NCI-H1417 treated with DMSO at 0.1 percent for 48 hours (cell line): ENCODE measurements at places on chromosomes 5 and 9.

GRCh38 chr9:129408535-129409215, 212.2 kb downstream of the C9orf50 start:
- DNase-seq = no peak

DNA sequence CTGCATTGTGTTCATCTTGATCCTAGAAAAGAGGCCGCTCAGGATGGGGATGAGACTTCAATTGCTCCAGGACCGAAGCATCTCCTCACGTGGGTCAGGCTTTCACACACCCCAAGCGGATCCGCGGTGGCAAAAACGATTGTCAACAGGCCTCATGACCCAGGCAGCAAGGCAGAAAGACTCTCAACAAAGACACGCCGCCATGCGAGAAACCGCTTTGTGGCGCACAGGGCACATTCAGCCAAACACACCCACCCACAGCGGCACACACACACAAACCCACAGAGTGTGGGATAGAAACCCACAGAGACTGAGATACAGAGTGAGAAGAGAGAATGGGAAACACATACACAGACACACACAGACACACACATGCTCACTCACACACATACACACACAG, 483.4 kb downstream of the SPATA31A7 start:
- DNase-seq = no peak

DNA sequence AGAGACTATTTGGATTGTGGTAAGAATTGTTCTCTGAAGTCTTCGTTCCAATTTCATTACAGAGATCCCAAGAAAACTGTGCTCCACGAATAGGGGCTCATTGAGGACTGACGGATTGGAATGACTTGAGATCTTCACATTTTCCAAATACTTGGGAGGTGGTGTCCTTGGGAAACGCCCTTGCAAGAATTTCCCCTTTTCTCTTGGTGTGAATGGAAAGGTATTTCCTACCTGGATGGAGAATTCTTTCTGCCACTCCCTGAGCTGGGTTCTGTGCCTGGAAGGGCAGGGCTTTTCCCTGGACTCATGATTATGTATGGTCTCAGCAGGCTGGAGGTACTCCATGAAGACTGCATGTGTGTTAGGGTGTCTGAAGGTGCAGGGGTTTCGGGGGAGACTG, 53.9 kb downstream of the SNX18 start:
- DNase-seq = no peak

- DNase-seq = no peak
Measured at GRCh38 chr5:80967500-80968181, 7.5 kb downstream of the RASGRF2 start.

DNA sequence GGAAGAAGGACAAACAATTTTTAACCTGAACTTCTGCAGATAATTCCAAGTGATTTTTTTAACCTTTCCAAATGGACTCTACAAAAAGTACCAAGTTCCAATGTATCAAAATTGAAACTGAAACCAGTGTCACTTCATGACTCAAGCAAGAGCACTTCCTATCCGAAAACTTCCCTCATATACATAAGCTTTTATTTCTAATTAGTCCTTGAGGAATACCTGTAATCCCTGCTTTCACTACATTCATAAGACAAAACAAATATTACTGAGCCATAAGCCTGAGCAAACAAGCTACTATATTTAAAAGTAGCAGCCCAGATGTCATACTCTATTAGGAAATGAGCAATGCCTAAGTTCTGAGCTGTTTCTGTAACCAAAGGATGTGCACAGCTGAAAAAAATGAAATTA, 224.4 kb downstream of the EBF1 start:
- DNase-seq = no peak

- DNase-seq = no peak
Measured at GRCh38 chr5:149256451-149256850, 15.2 kb upstream of the AFAP1L1 start.

DNA sequence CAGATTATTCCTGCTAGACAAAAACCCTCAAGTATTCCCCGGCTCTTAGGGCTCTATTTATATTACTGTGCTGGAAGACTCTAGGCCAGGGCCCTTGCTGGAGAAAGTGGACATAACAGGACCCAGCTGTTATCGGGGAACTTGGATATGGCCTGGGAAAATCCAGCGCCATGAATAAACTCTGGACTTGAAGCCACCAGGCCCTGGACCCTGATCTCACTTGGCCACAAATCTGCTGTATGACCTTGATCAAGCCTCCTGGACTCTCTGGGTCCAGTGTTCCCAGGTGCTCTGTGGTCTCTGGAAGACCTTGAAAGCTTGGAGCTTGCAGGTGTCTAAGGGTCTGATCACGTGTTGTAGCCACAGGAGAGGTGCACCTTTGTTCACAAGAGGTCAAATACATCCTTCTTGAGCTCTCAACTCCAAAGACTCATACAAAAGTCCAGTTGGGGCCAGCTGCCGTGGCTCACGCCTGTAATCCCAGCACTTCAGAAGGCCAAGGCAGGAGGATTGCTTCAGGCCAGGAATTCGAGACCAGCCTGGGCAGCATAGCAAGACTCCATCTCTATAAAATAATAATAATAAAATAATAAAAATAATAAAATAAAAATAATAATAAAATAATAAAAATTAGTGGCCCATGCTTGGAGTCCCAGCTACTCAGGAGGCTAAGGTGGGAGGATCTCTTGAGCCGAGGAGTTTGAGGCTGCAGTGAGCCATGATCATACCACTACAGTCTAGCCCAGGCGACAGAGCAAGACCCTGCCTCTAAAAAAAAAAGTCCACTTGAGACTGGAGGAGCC, 26.5 kb downstream of the COL27A1 start:
- DNase-seq = no peak

DNA sequence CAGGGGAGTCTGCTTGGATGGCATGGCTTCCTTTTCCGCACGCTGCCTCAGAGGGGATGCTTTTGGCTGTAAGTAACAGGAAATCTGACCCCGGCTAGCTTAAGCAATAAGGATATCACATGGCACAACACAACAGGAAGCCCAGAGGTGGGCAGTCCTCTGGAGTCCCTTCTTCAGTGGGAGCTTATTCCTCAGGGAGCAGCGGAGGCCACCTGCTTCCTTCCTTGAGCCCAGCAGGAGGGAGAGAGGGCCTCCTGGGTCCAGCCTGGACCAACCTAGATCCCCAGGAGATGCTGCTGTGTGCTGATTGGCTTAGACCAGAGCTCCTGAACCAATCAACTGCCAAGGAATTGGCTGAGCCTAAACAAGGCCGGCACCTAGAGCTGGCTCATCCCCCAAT, 66.3 kb downstream of the C9orf50 start:
- DNase-seq = no peak

DNA sequence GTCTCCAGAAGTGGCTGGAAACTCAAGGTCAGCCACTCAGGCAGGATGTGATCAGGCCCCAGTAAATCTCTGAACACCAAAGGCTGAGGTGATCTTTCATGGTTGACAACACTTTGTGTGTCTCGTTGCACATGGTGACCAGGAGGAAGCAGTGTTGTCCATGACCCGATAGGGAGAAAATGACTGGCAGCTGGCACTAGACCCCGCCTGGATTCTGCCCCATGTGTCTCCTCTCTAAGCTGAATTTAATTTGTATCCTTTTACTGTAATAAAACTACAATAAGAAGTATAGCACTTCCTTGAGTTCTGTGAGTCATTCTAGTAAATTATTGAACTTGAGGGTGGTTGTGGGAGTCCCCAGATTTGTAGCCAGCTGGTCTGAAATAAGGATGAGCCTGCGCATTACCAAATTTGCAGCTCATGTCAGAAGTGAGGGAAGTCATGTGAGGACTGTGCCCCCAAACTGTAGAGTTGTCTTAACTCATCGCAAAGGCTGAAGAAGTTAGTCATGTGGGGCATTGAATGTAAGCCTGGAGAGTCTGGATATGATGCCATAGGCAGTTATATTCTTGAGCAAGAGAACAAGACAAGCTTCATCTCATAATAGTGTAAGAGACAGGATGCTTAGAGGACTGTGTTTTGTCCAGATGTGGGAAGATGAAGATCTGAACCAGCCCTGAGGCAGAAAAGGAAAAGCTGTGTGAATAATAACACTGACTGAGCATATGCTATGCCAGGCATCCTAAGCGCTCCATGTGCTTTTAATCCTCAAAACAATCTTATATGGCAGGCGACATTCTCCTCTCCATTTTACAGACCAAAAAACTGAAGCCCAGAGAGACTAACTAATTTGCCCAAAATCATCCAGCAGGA, 55.9 kb downstream of the TMEM215 start:
- DNase-seq = no peak

- DNase-seq = no peak
Measured at GRCh38 chr9:35675204-35675603, 1.5 kb downstream of the CA9 start.

DNA sequence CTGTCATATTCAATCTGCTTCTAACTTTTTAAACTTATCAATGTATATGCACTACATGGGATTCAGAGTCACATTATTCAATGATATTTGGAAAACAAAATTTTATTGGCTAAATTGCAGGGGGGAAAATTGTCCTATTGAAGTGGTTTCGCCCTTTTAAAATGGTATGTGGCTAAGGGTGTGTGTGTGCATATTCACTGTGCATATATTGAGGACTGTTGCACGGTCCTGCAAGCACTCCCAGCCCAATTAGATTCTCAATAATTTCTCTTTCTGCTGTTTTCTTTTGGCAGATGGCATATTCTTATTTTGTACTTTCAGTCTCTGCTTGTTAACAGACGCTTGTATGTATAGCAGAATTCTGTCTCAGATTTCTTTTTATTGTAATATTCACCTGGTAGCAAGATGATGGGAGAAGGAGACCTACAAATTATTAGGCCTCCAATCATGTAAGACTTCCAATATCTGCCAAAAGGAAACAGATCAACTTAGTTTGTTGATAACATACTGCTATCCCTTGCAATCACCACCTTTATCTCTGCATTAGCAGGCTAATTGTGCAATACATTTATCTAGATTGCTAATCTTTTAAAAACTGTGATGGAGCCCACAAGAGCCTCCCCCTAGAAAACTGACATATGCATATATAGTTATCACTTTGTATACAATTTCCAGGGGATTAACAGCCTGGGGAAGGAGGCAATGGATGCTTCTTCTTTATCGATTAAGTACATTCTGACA, 411.5 kb downstream of the PLK2 start:
- DNase-seq = no peak

DNA sequence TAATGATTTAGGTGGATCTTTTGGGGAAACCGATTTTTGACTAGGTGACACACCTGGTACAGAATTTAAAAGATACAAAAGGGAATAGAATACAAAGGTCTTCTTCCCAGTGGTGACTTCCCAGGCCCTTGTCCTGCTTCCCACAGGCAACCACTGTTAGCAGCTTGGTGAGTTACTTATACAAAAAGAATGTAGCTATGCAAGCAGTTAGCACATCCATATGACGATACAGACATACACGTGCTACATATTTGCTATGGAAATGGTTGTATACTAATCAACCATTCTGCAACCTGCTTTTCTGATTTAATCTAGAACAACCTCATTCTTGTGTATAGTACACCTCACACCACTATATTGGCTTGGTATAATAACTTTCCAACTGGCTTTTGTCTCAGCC, 51.0 kb downstream of the OTULIN start:
- DNase-seq = no peak

DNA sequence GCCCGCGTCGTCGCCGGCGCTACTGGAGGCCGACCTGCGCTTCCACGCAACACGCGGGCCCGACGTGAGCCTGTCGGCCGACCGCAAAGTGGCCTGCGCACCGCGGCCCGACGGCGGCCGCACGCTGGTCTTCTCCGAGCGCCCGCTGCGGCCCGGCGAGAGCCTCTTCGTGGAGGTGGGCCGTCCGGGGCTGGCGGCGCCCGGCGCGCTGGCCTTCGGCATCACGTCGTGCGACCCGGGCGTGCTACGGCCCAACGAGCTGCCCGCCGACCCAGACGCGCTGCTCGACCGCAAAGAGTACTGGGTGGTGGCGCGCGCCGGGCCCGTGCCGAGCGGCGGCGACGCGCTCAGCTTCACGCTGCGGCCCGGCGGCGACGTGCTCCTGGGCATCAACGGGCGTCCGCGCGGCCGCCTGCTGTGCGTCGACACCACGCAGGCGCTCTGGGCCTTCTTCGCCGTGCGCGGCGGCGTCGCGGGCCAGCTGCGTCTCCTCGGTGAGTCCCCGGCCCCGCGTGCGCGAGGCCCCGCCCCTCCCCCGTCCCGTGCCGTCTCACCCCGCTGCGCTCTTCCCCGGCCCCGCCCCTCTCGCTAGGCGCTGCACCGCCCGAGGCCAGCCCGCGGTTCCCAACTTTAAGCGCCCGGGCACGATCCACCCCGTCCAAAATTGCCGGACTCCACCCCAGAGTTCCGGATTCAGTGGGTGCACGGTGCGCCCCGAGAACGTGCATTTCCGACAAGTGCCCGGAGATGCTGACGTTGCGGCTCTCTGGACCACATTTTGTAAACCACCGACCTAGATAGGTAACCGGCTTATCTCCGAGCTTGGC, 42.8 kb downstream of the NEURL1B start:
- no peak for DNase-seq

DNA sequence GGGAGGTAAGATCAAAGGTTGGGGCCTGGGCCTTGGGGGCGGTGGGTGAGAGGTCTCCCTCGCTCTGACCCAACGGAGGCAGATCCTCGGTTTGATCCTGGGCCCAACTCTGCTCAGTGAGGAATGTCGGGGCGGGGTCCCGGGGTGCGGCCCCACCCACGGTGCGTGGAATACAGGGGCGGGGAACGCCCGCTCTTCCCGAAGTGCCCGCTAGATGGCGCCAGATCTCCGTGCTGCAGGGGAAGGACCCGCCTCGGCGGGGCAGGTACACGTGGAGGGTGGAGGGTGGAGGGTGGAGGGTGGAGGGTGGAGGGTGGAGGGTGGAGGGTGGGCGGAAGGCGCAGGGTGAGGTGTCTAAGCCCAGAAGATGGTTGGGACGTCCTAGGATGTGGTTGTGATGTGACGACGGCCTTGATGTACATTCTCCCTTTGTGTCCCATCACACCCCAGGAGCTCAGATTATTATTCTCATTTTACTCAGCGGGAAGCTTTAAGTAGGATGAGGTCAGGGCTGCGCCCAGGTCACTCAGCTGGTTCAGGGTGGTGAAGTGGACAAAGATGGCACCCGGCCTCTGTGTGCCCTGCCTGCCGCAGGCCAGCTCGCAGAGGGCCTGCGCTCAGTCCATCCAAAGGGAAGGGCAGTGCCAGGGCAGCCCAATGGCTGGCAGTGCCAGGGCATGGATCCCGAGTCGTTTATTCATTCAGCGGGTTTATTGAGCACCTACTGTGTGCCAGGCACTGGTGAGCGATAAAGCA, 9.4 kb upstream of the RPS14 start:
- no peak for DNase-seq

DNA sequence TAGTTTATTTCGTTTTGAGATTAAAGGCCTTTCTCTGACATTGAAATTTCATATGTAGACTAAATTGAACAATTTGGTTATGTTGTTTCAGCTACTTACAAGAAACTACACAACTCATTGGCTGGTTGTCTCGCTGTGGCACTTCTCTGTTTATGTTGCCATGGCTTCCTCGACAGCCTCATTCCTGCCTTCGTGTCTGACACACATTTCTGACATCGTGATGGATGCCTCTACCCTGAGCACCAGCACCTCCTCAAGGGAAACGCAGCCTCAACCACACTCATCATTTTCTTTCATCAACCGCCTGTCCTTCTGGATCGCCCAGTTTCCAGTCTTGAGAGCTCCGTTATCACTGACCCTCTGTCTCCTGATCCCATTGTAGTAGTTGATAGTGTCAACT, 562.8 kb downstream of the PDE4D start:
- no peak for DNase-seq

GRCh38 chr5:38468978-38469706, 87.3 kb downstream of the LIFR start:
- DNase-seq = no peak
